ENCODE measurements at places on chromosomes 1 and 21. TPM values are rescaled to one million over a fixed set of nuclear protein-coding genes. Genes with fewer than 3 reads are reported as not detected.

The GSTM3 gene
- total RNA-seq: 8.7 TPM

The OR2AK2 gene
- total RNA-seq: not detected

The FHAD1 gene
- total RNA-seq: 1.3 TPM

The CYP4Z1 gene
- total RNA-seq: 0.14 TPM

The PTPRF gene
- total RNA-seq: 671 TPM

The GPATCH4 gene
- total RNA-seq: 13.8 TPM

The AGMAT gene
- total RNA-seq: 18.4 TPM

The A3GALT2 gene
- total RNA-seq: not detected

The ZMYND12 gene
- total RNA-seq: 2.4 TPM

The KLF17 gene
- total RNA-seq: 0.11 TPM

The CD58 gene
- total RNA-seq: 30.0 TPM

GRCh38 chr21:46160907-46161632 lies 5.7 kb upstream of the FTCD start:
- no peak for DNase-seq

DNA sequence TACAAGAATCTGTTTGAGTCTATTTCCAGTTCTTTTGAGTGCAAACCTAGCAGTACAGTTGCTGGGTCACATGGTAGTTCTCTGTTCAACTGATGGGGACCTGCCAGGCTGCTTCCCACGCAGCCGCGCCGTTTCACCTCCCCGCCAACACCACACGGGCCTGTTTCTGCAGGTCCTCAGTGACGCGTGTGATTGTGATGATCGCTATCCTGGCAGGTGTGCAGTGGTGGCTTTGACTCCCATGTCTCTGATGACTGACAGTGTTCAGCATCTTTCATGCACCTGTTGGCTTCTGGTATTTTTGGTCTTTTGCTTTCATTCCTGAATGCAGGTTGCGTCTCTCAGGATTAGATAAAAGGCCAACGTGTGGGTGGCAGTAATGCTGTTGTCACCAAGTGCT lies 41.6 kb downstream of the FAAP20 start:
- no peak for DNase-seq

DNA sequence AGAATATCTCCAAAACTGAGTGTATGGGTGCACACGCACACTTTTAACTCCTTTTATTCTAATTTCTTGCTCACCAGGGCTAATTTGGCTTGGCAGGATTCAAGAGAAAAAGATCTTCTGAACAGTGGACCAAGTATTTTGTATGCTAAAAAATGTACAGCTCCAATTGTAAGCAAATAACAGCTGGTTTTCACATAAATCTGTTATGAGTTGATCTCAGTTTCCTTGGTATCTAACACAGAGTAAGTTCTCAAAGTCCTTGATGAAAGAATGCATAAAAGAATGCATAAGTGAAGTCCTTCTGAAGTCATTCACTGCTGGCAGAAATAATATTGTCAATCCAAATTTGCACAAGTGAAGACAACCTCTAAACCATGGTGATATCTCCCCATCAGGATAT lies 213.0 kb downstream of the OMA1 start:
- no peak for DNase-seq

DNA sequence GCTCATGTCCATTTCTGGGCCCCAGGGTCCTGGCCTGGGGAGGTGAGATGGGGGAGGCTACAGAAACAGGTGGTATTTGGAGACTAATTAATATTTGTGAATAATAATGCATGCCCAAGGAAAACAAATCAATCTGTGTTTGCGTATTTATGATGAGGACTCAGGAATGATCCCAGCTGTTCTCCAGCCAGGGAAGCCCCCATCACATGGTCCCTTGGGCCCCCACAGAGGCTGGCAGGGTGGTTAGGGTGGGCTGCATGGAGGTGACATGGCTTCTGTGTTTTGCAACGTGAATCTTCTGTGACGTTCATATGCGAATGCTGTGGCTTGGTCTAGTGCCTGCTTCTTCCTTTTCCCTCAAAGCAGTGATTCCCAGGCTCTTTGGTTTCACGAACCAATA lies 10.5 kb downstream of the PTPRF start:
- DNase-seq: no peak

- no peak for DNase-seq
These were observed 40.2 kb upstream of the NLRP3 start for GRCh38 chr1:247375747-247376146.

DNA sequence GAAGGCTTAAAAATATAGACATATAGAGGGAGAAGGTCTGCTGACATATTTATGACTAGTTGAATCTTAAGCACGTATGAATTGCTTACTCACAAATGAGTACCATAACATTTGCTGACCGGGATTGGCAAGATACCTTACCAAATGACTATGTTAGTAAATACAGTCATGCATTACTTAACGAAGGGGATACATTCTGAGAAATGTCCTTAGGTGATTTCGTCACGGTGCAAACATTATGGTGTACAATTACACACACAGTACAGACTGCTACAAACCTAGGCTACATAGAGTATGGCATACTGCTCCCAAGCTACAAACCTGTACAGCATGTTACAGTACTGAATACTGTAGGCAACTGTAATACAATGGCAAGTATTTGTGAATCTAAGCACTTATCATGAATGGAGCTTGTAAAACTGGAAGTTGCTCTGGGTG lies 19.4 kb upstream of the UBE2U start:
- DNase-seq: no peak

DNA sequence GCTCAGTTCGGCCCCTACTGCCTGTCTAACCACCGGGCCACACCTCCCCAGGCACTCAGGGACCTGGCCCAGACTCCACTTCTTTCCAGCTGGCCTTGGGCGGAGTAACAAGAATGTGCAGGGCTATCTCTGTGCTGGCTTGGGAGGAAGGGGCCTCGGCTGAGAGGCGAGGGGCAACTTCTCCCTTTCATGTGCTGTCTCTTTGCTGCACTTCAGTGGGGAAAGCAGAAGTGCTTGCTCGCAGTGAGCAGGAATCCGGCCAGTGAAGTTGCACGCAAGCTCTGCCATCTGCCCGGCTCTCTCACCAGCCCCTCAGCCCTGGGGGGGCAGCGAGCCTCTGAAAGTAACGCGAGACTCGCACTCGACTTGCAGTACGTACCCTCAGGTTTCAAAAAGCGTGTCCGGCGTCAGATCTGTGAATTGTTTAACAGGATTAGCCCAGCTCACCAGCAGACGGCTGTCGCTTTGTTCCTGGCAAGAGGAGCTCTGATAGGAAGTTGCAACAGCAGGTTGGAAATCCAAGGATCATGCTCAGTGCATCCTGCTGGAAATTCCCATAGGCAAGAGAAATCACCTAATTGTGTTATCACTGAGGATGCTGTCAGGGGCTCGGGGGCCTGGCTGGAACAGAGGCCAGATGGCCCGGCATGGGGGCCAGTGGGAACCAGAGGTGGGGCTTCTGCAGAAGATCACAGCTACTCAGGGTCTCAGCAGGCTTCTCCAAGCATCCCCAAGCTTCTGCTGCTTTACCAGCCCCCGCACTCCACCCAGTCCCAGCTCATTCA lies 221.1 kb downstream of the NPHP4 start:
- DNase-seq: no peak

DNA sequence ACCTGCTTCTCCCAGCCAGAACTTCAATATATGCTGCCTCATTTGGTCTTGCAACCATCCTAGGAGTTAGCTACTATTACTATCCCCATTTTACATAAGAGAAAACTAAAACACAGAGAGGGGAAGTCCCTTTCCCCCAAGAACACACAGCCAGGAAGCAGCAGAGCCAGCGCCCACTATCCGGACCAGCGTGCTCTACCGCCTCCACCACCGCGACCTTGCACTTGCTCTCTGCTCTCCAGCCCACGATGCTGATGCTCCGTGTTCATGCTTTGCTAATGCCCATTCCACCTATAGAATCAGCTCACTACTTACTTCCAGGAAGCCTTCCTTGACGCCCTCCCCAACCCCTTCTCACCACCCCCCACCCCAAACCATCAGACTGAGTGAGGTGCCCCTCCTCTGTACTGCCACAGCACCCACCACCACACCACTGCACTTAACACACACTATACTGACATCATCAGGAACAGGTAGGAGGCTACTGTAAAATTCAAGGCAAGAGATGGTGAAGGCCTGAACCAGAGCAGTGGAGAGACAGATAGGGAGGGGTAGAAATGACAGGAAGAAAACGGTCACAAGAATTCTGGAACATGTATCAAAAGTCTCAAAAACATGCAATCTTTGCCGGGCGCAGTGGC lies 9.4 kb downstream of the TMEM53 start:
- no peak for DNase-seq

DNA sequence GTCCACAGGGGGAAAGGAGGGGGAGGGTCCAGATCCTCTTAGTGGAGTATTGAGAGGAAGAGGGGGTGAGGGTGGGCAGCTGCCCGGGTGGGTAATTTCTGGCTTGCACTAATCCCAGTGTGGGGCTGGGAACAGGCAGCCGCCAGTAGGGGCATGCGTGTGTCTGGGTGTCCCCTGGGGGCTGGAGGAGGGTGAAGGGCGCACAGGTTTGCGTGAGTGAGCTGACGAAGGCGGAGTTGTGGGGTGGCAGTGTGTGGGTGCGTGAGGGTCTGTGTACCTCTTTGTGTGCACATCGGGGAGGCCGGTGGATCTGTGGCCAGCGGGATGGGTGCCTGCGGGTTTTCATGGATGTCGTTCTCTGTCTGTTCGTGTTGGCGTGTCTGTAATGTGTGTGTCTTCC lies 97.3 kb downstream of the PAX7 start:
- no peak for DNase-seq

DNA sequence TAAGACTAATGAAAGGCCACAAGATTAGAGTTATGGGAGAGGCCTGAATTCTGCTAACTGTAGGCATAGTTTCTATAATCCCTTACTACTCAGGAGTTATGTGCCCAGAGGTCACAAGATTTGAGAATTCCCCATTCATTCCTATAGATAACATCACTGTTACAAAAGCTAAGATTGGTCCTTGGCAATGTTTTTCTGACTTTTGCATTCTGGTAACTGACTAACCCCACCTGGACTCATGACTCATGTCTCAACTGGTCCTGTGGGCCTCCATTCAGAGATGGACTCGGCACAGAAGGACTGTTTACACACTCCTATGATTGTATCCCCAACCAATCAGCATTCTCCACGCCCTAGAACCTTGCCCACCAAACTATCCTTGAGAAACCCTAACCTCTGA lies 249.0 kb upstream of the ZP4 start:
- no peak for DNase-seq

GRCh38 chr1:151132335-151133017 lies 14.0 kb downstream of the SEMA6C start:
- DNase-seq: no peak

DNA sequence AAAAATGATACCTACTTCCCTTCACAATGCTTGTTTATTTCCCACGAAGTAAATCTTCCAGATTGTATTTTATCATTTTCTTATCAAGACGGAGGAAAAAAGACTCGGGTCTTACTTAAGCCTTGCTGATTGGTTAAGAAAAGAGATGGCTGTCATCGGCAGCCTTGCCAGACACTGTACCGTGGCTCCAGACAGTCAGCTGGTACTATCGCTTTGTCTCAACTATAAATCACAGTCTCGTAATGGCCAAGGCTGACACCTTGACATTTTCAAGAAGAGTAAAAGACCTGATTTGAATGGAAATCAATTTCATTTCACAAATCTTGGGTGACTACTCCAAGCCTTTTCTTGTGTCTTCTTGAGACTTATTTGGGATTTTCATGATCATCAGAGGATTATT lies 868.0 kb downstream of the USP25 start:
- DNase-seq: no peak

DNA sequence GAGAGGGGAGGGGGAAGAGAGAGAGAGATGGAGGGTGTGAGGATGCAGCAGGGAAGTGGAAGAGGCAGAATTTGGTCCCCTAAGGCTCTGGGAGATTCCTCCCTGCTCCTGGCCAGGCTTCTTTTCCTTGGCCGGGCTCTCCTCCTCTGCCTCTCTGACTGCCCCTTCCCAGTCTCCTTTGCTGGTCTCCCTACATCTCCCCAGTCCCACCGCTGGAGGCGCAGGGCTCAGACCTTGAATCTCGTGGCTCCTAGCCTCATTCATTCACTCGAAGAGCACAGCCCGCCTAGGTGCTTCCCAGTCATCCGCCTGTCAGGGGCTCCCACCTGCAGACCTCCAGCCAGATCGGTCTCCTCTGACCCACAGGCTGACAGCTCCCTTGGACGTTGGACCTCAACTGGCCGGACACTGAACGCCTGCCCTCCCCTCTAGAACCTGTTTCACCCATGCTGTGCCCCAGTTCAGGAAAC lies 76.5 kb downstream of the VWA5B1 start:
- DNase-seq: peak; percentile 47

DNA sequence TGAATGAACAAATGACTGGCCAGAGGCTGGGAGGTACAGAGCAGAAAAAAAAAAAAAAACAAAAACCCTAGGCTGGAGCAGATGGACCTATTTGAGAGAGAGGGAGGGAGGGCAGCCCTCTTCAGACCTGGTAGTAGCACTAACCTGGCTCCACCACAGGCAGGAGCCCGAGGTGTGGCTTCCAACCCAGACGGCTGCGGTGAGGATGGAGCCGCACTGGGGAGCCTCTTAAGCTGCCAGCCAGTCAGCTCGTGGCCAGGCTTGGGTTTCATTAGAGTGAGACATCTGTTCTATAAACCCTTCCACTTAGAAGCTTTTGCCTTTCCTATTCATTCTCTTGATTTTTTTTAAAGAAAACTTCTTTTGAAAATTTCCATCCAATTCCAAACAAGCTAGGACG lies 16.8 kb downstream of the LGR6 start:
- no peak for DNase-seq

GRCh38 chr21:33844104-33844889 lies 71.3 kb downstream of the ATP5PO start:
- DNase-seq: no peak

GRCh38 chr1:226279498-226279897 lies 29.5 kb downstream of the LIN9 start:
- DNase-seq: no peak

DNA sequence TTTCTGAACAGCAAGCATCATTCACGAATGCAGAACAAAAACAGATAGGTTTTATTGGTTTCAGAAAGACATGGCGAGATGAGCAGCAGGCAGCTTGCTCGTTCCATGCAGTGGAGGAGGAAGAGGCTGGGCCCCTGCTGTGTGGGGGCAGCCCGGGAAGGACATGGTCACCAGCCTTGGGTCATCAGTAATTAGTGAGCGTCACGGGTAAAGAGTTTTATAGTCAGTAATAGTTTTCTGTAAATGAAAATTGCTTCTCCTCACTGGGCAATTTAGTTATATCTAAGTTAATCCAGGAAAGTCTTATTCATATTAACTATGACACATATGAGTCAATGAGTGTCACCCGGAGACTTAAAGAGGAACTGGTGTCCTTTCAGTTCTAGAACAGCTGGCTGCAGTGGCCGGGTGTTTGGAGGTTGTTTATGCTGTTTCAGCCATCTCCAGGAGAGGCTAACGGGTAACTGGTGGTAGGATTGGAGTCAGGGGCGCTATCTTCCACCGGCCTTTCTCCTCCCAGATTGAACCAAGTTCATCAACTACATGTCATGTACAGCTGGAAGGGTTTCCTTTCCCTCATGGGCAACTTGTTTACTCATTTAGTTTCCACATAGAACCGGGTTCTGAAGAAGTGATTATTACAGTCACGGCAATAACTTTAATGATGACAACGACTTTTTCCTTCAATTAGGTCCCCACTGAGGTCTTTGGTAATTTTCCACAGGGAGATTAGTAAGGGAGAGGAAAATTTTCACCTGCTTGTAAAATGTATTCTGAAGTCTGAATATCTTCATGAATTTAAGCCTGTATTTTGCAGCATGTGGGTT lies 34.6 kb upstream of the SLC45A1 start:
- DNase-seq: no peak

Measured in left colon (tissue), 2 donors.